Choroid plexus epithelial cell (primary cell): ENCODE measurements at places on chromosomes 11 and 22.
A peak's percentile ranks its signal among the peaks of the same experiment; 100 is the strongest.

DNA sequence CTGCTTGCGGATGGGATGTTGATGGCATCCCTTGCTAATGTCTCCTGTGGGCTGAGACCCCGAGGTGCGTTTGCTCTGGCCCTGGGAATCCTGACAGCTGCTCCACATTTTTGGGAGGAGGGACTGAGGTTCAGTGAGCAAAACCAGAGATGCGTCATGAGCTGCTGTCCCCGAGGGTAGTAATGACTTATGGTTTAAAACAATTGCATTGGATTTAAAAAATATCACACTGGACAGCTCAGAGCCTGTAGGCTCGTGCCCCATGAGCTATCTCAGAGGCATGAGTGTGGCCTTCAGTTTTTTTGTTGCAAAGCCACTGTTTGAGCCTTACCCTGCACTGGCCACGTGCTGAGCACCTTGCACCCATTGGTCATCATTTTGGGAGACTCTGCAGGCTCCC is 20.9 kb upstream of the PARVG start:
- no peak for DNase-seq

DNA sequence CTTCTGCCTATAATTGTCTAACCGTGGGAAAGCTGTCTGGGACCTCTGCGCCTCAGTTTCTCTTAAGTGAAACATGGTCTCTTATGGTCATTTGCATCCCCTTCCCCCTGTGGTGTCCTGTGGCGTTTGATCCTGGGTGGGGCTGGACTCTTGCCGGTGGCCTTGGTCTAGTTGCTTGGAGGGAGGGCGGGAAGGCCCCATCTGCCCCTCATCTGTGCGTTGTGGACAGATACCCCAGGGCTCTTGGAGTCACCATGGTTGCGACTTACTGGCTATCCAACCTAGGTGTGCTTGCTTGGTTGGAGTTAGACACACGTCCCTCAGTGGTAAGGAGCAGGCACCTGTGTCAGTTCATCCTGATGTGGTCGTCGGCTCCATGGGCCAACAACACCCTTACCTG is 15.2 kb downstream of the SHANK3 start:
- no peak for DNase-seq

DNA sequence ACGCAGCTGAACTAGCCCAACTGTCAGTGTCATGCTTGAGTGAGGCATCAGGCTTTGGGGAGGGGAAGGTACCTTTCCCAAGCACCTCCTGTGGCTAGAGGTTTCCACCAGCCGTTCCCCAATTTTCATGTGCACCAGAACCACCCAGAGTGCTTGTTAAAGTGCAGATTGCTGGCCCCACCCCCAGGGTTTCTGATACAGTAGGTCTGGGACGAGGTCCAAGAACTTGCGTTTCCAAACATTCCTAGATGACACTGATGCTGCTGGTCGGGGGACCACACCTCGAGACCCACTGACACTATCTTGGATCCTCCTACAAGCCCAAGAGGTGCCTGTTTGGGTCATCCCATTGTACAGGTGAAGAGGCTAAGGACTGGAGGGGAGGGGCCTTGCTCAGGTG is 59.8 kb downstream of the PDE2A start:
- DNase-seq: peak; percentile 43

DNA sequence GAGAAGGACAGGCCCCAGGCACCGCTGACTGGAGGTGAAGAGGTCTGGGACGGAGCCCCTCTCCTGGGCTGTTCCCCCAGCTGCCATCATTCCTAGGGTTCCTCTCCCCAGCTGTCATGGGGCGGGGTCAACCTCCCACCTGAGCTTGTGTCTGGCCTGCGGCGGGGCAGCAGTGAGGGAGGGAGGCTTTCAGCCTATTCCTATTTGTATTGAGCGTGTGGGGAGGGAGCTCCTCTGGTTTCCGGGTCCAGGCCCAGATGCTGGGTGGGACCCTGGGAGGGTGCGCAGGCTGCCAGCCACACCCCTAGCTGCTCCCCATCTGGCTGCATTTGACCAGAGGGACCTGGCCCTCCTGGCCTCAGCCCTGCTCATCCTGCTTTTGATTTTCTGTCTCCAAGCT is 13.7 kb downstream of the TSPAN4 start:
- DNase-seq: no peak

GRCh38 chr22:49515475-49515874 is 312.2 kb downstream of the BRD1 start:
- no peak for DNase-seq

DNA sequence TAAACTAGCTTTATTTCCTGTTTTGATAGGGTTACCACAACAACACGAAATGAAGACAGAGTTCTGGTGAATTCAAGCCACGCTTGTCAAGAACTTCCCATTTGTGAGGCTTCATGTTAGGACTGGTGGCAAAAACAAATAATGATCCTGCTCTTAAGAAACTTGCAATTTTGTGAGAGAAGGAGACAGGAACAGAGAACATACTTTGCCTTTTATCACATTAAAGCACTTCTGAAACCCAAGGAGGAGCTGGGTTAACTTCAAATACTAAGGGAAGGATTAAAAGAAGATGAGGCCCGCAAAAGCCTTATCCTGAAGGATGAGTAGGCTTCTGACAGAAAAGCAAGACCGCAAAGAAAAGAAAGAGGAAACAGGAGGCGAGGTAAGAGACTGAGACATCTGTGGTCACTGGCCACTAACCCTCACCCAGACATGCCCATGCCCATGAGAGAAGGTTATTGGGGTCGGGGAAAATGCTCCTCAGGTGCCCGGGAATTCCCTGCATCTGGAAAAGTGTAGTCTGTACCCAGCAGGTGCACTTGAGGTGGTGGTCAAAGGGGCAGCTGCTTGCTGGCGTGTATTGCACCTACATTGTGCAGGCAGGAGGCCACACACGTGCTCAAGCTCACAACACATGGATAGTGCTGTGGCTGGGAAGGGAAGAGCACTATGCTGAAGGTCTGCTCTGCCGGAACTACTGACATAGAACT is 50.5 kb downstream of the MAPK1 start:
- peak; percentile 95 for DNase-seq

DNA sequence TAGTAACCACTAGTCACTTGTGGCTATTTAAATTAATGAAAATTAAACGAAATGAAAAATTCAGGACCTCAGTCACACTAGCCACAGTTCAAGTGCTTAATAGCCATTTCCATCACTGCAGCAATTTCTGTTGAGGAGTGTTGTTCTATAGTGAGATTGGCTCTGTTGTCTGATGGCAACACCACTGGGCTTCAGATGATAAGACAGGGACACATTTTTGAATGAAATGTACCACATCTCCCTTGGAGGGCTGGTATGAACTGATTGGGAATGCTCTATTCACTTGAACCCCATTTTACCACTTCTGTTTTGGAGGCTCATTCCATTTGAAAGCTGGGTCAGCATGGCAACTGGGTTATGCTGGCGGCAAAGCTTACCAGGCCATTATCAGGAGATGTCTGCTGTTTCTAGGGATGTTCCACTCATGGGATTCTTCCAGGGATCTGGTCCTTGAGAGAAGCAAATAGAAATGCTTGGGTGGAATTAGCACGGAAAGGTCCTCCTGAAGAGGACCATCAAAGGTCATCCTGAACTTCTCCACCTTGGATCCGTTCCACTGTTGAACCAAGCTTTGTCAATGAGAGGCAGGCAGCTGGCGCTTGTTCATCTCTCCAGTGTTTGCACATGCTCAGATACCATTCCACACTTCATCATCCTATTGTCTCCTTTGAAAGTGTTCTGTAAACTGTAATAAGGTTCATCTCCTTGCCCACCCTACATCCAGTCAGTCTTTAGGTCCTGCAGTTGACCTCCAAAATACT is 7.6 kb downstream of the AMOTL1 start:
- no peak for DNase-seq

- DNase-seq: peak; percentile 67
Observed at GRCh38 chr11:78453140-78453935, 35.7 kb upstream of the GAB2 start.

DNA sequence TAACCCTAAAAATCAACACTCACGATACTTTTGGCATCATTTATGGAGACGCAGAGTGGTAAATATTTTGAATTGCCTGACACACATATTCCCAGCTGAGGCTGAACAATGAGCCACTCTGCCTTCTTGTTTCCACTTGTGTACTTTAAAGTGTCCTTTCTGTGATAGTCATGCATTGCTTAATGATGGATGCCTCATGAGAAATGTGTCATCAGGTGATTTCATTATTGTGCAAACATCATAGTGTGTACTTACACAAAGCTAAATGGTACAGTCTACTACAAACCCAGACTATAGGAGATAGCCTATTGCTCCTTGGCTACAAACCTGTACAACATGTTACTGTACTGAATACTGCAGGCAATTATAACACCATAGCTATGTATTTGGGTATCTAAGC is 44.2 kb downstream of the MRE11 start:
- DNase-seq: peak; percentile 82

- DNase-seq: peak; percentile 84
Observed at GRCh38 chr11:27209562-27210005, 153.4 kb downstream of the CCDC34 start.

GRCh38 chr11:44507896-44508445 is 57.5 kb upstream of the CD82 start:
- no peak for DNase-seq

GRCh38 chr22:45636683-45637082 is 35.0 kb upstream of the ATXN10 start:
- DNase-seq: no peak

- DNase-seq: no peak
Observed at GRCh38 chr11:10274726-10275125, 19.3 kb downstream of the SBF2 start.

DNA sequence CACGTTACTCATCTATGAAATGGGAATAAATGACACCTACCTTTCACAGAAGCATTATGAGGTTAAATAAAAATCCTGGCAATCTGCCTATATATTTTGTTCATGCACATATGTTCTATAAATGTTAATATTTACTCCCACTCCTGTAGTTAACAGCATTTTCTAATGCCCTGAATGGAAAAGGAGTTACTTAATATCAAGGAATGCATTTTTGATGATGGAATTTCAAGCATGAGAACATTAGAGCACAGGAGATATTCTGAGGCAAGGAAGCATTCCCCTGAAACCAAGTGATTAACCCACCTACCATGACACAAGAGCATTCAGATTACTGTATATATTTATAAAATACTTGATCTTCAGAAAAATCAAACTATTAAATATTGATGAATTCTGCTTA is 102.1 kb downstream of the ARHGAP32 start:
- DNase-seq: peak; percentile 85

DNA sequence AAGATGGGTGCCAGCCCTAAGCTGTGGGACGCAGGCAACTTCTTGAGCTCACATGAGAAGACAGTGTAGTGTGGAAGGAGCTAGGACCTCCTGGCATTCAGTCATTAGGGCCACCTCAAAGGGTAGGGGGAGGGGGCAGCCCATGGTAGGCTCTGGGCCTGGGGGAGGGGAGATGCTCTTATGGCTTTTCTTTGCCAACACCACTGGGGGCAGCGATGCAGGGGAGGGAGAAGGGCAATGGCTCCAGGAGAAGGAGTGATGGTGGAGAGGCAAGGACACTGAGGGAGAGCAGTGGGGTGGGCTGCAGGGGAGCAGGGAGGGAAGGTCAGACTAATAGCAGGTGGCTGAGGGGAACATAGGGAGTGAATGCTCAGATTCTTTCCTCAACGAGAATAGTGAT is 63.3 kb upstream of the SUSD2 start:
- DNase-seq: no peak

GRCh38 chr22:44505796-44506354 is 7.8 kb upstream of the RTL6 start:
- no peak for DNase-seq

GRCh38 chr11:8315463-8315862 is 51.8 kb upstream of the LMO1 start:
- DNase-seq: no peak

GRCh38 chr11:20000351-20001134 is 159.7 kb downstream of the DBX1 start:
- no peak for DNase-seq

GRCh38 chr11:131402040-131402439 is 31.6 kb downstream of the NTM start:
- DNase-seq: no peak

DNA sequence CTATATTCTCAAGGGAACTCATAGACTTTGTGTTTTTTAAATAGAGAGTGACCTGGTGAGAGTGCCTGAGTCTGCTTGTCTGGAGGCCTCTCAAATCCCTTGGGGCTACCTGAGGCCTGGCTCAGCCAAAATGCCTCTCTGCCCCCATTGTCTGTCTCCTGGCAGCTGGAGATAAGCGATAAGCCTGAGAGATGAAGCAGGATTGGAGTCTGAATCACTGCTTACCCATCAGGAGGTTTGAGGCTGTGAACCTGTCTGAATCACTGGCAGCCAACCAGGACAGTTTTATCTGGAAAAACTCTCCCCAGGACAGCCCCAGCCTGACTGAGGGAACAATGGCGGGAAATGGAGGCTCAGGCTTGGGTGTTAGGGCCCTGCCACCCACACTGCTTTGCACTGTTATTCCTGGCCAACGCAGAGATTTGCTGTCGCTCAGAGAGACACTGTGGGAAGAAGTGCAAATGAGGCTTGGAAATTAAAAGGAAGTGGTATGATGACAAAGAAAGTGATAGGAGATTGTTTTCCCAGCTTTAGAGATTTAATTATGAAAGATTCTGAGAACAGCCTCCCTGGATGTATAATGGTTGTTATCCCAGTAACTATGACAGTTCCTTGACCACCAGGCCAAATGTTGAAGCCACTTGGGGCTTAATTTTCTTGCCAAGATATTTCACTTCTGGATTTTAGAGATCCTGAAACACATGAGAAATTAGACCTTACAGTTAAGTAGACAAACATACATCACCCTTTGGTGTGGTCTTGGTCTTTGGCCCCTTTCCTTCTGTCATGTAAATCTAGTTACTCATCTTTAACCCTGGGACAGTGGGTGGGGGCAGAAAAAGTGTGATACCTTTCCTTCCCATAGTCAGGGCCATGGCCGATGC is 102.1 kb downstream of the RASSF10 start:
- peak; percentile 25 for DNase-seq

GRCh38 chr11:131561501-131561900 is 191.1 kb downstream of the NTM start:
- no peak for DNase-seq

- peak; percentile 74 for DNase-seq
Observed at GRCh38 chr11:126561327-126561893, 205.9 kb downstream of the ST3GAL4 start.

DNA sequence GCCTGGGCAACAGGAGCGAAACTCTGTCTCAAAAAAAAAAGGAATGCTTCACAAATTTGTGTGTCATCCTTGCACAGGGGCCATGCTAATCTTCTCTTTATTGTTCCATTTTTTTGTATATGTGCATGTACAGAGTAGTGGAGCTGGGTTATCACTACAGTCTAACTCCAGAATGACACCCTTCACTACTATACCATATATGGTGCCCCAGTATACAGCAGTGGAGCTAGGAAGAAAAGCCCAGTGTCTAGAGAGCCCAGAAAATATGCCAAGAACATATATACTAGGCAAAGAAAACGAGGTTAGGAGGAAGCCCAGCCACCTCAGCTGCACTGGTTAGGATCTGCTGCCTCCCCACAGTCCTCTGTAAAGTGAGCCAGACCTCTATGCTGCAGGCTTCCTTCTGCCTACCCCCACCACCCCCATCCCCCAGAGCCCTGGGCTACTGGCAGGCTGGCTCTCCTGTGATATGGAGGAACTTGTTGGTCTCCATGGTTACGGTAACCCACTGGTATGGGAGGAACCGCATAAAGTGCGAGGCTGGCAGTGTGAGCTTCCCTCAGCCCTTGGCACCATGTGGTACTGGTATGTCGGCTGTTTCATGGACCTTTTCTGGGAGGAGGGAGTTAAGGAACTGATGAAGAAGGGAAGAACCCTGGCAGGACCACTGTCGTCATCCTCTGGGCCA is 34.3 kb downstream of the RCOR2 start:
- DNase-seq: no peak

GRCh38 chr11:88307749-88308425 is 29.6 kb downstream of the CTSC start:
- DNase-seq: no peak

- no peak for DNase-seq
Observed at GRCh38 chr11:5335170-5335569, 8.2 kb downstream of the OR51B5 start.
